H7 (cell line): ENCODE measurements at places on chromosomes 4 and X.
A peak's percentile ranks its signal among the peaks of the same experiment; 100 is the strongest.

- peak; percentile 44 for DNase-seq
These were observed 106.9 kb upstream of the ACSL4 start for GRCh38 chrX:109839694-109840567.

DNA sequence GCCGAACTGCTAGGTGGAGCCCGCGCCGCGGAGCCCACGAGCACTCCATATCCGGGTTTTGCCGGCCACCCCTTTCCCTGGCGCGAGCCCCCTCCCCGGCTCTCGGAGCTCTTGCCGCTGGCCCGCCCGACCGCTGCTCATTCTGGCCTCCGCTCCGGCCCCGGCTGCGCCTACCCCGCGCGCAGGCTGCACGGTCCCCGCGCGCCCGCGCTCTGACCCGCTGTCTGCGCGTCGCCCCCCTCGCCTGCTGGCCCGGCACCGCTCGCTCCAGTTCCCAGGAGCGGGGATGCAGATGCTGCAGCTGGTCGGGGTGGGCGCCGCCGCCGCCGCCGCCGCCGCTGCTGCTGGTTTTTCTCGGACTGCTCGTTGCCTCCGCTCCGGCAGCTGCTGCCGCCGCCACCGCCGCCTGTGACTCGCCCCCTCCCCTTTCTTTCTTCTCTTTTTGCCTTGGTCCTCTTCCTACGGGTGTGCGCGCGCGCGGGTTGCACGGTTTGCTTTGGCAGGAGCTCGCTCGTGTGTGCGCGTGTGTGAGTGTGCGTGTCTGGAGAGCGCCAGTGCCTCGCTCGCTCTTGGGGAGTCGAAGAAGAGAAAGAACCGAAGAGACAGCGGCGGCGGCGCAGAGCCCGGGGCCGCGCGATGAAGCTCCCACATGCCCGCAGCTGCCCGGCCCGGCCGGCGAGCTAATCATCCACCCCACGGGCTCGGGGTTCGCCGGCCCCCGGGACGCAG lies at the start of gene ADGRL3:
Gene ADGRL3 (plus strand): TSS at position 140 of the 729 bp plus-strand sequence.
- peak; percentile 87 for DNase-seq

DNA sequence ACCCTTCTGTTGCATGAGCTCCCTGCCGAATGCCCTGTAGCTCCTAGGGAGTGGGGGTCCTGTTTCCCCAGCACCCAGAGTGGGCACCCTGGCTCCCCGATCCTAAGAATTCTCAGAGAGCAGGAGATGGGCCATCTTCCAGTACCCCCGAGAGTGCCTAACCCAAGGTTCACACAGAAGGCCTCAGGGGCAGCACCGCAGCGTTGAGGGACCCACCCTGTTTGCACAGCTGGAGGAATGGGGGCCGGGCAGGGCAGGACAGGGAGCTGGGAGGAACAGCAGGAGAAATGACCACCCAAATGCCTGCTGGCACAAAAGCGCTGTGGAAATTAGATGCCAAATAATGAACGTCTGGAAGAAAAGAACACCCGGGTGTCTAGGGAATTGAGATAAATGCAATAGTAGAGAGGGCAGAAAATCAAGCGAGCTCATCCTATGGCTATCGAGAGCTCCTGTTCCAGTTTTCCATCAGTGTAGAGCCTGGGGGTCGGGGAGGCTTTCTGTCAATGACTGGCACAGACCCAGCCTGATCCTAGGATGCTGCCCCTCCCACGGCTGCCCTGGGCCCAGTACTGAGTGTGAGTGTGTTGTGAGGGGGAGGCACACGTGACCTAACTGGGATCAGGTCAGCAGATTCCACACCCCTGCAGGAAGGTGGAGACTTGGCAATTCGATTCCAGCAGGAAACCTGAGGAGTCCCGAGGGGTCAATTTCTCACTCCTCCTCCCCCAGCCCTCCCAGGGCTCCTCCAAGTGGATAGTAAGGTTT lies 25.7 kb downstream of the SEPTIN6 start:
- peak; percentile 48 for DNase-seq

- peak; percentile 10 for DNase-seq
These were observed 598.7 kb upstream of the TECRL start for GRCh38 chr4:65007841-65008439.

- DNase-seq = no peak
These were observed 385.8 kb downstream of the PPARGC1A start for GRCh38 chr4:23504083-23504482.
